ENCODE measurements at places on chromosomes 16 and 17.

GRCh38 chr17:39663688-39664580, 1.2 kb upstream of the TCAP start:
- no peak for DNase-seq

- DNase-seq, result no peak
Measured at GRCh38 chr16:22035153-22035552, 27.2 kb downstream of the MOSMO start.

GRCh38 chr17:74954665-74955421, 17.7 kb downstream of the HID1 start:
- DNase-seq, result no peak

- DNase-seq, result no peak
Measured at GRCh38 chr17:21211825-21212479, 2.0 kb downstream of the TMEM11 start.

GRCh38 chr17:47736501-47737495, 3.8 kb downstream of the TBX21 start:
- no peak for DNase-seq

GRCh38 chr17:20925954-20926353, 116.9 kb downstream of the USP22 start:
- DNase-seq, result no peak

DNA sequence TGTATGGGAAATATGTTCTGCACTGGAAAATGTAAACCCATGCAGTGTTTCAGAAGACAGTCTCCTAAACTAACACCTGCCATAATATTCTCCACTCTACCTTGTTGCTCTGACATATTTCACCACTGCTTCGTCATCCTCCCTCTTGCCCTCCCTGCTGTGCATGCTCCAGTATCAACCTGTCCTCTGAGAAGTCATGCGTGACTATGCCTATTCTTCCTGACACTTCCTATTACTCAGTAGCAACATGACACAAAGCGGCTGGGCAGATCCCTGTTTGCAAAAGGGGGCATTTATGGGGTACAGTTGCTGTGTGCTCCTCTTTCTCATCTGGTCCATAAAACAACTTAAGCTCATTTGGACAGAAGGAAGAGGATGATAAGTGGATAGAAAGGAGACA, 805.6 kb upstream of the EEF2KMT start:
- no peak for DNase-seq

DNA sequence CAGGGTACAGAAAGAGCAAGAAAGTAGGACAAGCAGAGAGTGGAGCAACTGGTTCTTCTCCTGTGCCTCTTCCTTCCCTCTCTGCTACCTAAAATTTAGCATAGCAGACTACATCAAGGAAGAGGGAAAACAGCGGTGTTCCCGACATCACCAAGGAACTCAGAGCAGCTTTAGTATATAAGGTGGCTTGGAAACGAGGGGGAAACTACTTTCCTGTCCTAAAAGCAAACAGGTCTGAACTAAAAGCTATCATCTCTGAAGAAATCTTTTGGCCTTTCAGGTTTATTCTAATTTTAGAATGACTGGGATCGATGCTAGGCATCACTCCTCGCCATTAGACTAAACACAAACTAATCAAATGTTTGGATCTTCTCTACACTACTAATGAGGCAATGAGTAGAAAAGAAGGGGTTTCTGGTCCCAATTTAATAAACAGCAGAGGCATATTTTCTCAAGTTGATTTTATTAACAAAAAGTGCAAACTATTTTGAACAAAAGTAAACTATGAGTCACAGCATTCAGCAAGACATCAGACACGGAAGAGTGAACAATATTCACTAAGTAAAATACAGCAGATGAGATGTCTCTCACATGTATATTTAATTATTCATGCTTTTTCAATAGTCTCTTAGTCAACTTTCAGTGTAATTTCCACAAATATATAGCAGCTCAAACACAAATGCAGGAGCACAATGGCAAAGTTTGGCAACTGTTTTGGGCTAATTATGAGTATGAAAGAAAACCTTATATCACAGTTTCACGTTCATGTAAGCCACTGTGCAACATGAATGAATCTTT, 108.7 kb downstream of the TRIM37 start:
- DNase-seq, result no peak

GRCh38 chr17:82599674-82600661, 48.3 kb downstream of the WDR45B start:
- DNase-seq, result no peak

DNA sequence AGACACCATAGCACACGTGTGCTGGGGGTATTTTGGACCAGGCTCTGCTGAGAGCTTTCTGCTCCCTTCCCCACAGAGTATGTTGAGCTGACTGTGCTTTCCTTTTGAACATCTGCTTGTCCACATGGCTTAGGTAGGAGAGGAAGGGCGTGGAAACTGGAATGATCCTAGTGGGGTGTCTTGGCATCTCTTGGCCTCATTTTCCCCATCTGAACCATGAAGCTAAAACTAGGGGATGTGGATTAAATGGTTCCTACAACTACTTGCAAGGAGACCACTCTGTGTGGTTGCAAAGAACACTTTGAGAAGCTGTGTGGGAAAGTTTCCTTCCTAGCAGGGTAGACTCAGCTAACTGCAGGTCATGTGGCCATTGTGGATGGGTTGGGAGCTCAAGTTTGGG, 6.7 kb upstream of the NLRC5 start:
- no peak for DNase-seq

DNA sequence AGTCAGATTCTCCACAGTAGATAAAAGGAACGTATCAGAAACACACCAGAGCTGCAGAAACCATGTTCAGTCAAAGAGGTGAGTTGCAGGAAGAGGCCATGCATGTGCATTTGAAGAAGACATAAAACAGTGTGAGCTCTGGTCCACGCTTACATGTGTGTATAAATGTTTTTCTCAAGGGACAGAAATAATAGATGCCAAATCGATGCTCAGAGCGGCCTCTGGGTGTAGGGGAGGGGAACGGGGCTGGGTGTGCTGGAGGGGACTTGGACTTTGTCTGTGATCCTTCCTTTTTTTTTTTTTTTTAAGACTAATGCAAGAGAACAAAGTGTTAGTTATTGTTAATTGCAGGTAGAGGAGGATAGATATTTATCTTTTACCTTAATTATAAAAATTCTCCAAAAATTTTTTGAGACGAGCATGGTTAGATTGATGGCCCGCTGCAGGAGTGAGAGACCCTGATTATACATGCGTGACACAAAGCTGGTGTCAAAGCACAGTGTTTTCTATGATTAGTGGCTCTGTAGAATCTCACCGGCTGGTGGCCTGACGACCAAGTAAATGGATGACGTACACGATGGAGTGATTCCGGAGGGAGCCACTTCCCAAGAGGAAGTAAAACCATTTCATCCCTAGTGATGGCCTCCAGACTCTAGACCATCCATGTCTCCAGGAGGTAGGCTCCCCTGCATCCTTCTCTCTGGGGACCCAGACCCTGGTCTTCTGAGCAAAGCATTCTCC, 240.2 kb downstream of the ENGASE start:
- no peak for DNase-seq
